ENCODE measurements at places on chromosomes 7 and 10. TPM values are rescaled to one million over a fixed set of nuclear protein-coding genes. Genes with fewer than 3 reads are reported as not detected.

Gene RUFY2
- polyA plus RNA-seq = 4.6 TPM

Gene TCF7L2
- polyA plus RNA-seq = 50.3 TPM

Gene NUTM2A
- polyA plus RNA-seq = 1.7 TPM

Gene FGFBP3
- 0.54 TPM for polyA plus RNA-seq

Gene NPSR1
- polyA plus RNA-seq = not detected

Gene OR6B1
- 0.01 TPM for polyA plus RNA-seq

Gene NCF1
- polyA plus RNA-seq = 3.6 TPM

Gene ARHGEF5
- 30.3 TPM for polyA plus RNA-seq

Gene SLC16A9
- 2.4 TPM for polyA plus RNA-seq

Gene DUSP5
- polyA plus RNA-seq = 36.2 TPM

Gene LRRC4
- polyA plus RNA-seq = 0.27 TPM

Gene IGF2BP3
- not detected for polyA plus RNA-seq

Gene CAPZA2
- 86.6 TPM for polyA plus RNA-seq

Gene TDRD1
- polyA plus RNA-seq = 0.10 TPM

Gene ASL
- polyA plus RNA-seq = 115 TPM

Gene SLC16A12
- 0.89 TPM for polyA plus RNA-seq

Gene OR9A2
- polyA plus RNA-seq = not detected

Gene ANKRD30A
- not detected for polyA plus RNA-seq

Gene TMEM196
- 0.09 TPM for polyA plus RNA-seq
